ENCODE measurements at places on chromosomes 3 and 15. TPM values are rescaled to one million over a fixed set of nuclear protein-coding genes. Genes with fewer than 3 reads are reported as not detected.

The PLCH1 gene
- 4.1 TPM for total RNA-seq

The HCN4 gene
- total RNA-seq, result not detected

The HDC gene
- not detected for total RNA-seq

The C2CD4A gene
- total RNA-seq, result 0.11 TPM

The ST3GAL6 gene
- 7.3 TPM for total RNA-seq
